ENCODE measurements at places on chromosomes 6 and 20.

- DNase-seq: no peak
Observed at GRCh38 chr20:24663496-24663895, 194.1 kb downstream of the SYNDIG1 start.

DNA sequence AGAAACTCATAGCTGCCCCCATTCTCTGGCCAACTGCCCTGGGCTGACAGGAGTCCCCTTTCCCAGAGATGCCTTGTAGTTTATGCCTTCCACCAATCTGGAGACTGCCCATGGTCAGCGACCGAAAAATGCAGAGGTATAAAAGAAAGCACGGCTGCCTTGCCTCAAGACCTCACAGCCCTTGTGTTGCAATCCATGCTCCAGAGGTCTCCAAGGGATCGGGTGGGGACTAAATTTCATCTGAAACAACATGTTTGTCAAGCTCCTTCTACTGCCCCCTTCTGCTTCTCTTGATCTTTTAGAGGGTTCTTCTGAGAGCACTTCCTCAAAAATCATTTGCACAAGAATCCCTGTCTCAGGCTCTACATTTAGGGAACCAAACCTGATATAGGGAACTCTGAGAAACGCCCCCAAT lies 128.8 kb downstream of the PLCB1 start:
- no peak for DNase-seq

DNA sequence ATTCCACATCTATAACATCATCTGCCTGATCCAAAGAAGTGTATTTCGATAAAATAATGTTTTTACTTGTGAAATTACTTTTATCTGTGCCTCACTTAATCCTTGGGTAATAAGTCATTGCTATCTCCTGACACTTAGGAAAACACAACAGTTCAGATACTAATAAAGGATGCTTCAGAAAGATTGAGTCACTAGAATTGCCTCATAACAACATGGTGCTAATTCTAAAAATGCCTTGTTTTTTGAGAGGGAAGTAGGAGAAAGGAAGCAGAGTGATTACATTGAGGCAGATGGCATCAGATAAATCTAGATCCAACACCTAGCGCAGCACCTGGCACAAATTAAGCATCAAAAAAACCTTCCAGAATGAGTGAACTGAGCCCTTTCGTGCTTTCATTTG lies 69.0 kb downstream of the NCOA7 start:
- no peak for DNase-seq

GRCh38 chr6:148678682-148679081 lies 68.1 kb upstream of the UST start:
- DNase-seq: no peak

GRCh38 chr20:62860924-62861691 lies 514 bp downstream of the TCFL5 start:
- peak; percentile 22 for DNase-seq

- no peak for DNase-seq
Observed at GRCh38 chr6:14726816-14727493, 518.9 kb upstream of the JARID2 start.

DNA sequence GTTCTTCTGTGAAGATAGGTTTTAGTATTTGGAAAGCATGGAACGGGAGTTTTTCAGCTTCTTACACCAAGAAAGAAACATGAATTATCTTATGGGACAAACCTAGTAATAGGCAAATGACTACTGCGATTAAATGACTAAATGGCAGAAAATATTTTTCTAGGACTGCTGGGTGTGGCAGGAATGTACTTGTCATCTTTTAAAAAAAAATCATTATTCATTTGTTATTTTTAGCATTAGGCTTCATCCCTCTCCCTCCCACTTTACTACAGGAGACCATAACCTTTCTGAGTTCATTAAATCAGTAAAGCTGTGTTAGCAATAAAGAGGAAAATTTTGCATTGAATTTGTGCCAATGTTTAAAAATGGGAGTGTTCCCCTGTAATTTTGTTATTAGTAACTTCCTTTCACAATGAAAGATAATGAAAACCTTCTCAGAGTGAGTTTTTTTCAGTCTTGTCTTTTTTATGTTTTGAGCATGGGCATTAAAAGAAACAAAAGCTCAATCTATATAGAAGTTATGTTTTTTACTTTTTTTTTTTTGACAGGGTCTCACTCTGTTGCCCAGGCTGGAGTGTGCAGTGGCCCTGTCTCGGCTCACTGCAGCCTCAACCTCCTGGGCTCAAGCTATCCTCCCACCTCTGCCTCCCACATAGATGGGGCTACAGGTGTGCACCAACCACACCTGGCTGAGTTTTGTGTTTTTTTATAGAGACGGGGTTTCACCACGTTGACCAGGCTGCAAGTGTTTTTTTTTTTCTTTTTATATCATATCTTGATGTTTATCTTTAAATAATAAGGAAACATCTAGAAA lies 105.6 kb upstream of the CLDN20 start:
- no peak for DNase-seq

- DNase-seq: no peak
Observed at GRCh38 chr20:23412026-23412425, 9.3 kb downstream of the NAPB start.

DNA sequence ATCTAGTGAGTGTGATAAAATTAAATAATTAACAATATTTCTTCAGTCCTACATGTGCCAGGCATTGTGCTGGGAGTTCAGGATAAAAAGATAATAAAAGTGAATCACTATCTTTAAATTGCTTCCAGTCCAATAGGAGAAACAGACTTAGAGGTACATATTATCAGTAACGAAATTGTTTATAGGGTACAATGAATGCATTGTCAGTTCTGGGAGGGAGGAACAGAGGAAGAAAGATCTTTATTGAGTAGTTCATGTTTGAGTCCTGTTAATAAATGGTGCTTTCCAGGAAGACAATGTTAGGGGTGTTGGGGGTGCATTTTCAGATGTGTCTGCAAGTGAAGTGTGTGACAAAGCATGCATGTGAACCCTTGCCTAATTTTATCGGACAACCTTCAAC lies 183.1 kb downstream of the OGFRL1 start:
- DNase-seq: no peak

DNA sequence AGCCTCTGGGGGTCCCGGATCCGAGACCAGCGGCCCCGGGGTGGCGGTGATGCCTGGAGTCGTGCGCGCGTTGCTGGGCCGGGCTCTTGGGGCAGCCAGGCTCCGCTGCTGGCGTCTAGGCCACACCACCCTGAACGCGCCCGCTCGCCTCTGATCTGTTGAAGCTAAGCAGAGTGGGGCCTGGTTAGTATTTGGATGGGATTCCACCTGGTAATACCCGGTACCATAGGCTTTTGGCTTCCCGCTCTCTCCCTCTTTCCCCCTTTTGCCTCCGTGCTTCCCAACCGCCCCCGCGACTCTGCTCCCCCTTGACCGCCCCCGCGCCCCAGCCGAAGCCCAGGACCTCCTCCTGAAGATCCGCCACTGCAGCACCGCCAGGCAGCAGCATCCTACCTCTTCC lies 1383.5 kb upstream of the DEFB115 start:
- DNase-seq: peak; percentile 24

DNA sequence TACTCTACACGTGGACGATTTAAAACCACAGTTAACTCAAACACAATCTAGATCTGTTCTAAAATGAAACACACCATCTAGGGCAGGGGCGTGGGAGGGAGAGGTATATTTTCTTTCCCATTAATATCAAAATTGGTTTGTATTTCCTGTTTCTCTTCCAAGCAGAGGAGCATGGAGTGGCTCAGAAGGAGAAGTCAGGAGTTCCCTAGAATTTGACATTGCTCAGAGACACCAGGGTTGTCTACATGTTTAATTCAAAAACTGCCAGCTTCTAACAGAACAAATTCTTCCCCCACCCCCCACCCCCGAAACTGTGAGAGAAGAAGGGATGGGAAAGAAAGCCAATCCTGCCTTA lies 2.3 kb downstream of the PREX1 start:
- DNase-seq: no peak

- DNase-seq: no peak
Observed at GRCh38 chr6:155316419-155316818, 2.1 kb upstream of the TFB1M start.

GRCh38 chr6:87982134-87982533 lies 65.5 kb upstream of the SPACA1 start:
- DNase-seq: peak; percentile 4
